ENCODE measurements at places on chromosomes 1 and 21.

DNA sequence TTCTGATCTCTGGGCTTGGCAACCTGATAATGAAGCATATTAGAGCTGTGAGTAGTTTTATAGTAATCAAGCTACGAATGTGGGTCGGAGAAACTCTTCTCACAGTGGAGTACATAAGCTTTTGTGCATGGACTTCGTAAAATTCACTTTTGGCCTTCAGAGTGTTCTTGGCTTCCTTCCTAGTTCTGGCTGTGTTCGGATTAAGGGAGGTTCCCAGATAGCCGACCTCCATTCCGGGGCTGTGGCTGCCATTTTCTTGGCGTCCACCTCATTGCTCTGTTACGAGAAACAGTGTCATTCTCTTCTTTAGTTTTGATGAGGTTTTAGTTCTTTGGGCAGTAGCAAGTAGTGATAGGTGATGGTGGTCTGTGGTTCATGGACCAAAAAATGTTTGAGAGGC, 26.3 kb downstream of the CAMTA1 start:
- DNase-seq = no peak

GRCh38 chr1:44855742-44856141, 12.7 kb upstream of the PTCH2 start:
- DNase-seq = no peak

DNA sequence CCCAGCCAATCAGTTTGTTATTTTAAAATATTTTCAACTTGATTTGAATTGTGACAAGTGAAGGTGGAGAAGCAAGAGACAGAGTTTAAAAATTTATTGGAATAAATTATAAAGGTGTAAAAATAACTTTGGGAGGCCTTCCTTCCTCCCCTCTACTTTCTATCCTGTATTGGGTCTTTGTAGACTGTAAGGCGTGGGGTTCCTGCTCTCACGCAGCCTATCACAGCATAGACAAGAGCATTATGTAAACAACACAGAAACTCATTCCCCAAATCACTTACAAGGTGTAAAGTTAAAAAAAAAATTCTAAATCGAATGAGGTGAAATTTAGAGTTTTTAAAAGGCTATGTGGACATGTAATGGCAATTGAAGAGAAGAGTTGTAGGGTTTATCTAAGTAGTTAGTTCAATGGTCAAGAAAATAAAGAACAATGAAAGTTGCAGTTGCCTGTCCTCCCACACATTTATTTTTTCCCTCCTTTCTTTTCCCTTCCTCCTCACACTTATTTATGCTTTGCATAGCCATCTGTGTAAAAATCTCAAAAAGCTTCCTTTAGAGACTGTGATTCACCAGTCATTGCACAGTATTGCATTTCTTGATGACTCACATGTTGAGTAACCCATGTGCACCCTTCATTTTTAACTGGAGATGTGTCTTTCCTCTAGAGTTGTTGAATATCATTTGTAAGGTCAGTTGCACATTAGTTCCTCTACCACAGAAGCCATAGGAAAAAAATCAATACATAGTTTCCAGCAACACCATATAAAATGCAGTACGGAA, 242.2 kb downstream of the PTPRC start:
- peak; percentile 78 for DNase-seq

DNA sequence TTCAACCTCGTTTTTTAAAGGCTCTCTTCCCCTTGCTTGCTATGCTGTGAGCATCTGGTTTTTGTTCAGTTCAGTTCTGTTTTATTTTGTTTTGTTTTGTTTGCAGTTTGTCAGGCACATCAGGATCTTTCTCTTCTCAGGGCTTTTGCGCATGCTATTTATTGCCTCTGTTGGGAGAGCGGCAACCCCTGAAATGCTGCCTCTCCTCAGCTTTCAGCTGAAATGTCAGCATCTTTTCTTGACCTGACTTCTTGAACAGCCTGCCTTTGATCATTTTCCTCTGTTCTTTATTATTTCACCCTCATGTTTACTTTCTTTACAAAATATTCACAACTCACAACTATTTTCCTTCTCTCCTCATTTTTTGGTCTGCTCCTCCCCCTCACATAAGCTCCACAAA, 50.4 kb upstream of the RC3H1 start:
- no peak for DNase-seq

- DNase-seq = peak; percentile 53
Measured at GRCh38 chr1:198597690-198598430, 41.0 kb upstream of the PTPRC start.

- no peak for DNase-seq
Measured at GRCh38 chr1:78540048-78540447, 49.3 kb downstream of the PTGFR start.

All from suppressor macrophage (primary cell).